Stomach (tissue), 19 donors: ENCODE measurements at places on chromosomes 2 and 18.
A peak's percentile ranks its signal among the peaks of the same experiment; 100 is the strongest.

DNA sequence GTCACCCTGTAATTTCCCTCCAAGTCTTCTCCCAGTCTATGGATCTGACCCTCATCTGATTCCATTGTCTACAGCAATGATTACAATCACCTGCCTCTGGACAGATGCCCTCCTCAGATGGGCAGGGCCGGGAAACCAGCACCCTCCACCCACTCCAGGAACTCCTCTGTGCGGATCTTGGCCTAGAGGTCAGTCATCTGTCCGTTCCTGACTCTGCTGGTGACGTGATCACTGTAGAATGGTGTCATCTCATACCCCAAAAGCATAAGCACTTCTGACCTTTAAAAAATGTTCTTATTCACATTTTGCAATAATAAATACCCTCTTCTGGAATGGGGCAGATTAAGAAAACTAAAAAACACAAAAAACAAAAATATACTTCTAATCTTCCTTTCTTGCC is 29.5 kb upstream of the BZW1 start:
- DNase-seq, result no peak

- no peak for DNase-seq
Observed at GRCh38 chr2:105989070-105989469, 205.0 kb downstream of the UXS1 start.

DNA sequence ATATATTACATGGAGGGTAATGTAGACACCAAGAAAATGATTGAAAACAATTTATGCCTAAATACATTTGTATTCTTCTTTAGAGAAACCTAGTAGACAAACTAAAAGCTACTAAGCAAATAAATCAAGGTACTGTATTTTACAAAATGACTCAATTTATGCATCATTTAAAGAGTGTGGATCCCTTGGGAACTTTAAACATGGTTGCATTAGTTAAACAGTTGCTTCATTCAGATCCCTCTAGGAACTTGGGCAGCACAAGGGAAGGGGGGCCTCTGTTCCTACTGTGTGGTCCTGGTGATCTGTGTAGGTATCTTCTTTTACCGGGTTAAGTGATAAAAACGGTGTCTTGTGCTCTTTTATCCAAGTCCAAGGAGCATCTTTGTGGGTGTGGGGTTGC is 31.5 kb upstream of the ATP8B1 start:
- DNase-seq, result no peak

DNA sequence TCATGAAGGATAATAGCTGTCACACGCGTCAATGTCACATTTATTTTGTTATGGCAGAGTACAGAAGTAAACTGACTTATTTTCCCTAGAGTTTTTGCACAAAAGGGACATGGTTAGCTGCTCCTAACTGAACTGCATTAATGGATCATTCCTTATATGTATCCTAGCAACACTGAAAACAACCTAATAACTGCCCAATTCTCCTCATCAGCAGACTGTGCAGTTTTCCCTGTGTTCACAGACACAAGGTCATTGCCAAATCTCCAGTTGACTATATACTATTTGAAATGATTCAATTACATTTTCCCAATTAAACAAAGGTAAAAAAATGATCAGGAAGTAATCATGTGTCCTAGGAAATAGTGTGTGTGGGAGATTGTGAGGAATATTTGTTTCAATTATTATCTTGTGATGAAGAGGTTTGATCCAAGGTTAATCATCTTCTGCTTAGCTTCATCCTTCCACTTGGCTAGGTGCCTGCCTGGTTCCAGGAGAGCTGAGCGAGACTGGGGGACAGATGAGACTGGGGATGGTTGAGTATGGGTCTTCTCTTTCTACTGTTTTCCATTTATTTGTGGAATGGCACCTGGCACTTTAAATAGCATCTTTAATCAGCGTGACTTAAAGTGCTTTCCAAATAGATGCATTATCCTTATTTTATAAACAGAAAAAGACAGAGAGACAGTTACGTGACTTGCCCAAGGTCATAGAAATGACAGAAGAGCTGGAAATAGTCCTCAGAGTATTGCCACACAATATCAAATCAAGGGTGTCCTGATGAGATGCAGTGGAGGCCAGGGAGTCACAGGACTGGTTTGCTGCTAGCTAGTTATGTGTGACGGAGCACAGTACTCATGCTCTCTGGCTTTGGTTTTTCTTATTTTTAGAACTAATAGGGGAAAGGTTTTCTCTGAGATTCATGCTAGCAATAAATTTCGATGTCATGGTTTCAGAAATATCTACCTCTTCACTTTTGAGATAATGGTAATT is 335.6 kb downstream of the PIK3C3 start:
- DNase-seq, result no peak

- no peak for DNase-seq
Observed at GRCh38 chr2:238905224-238905623, 57.3 kb downstream of the TWIST2 start.

DNA sequence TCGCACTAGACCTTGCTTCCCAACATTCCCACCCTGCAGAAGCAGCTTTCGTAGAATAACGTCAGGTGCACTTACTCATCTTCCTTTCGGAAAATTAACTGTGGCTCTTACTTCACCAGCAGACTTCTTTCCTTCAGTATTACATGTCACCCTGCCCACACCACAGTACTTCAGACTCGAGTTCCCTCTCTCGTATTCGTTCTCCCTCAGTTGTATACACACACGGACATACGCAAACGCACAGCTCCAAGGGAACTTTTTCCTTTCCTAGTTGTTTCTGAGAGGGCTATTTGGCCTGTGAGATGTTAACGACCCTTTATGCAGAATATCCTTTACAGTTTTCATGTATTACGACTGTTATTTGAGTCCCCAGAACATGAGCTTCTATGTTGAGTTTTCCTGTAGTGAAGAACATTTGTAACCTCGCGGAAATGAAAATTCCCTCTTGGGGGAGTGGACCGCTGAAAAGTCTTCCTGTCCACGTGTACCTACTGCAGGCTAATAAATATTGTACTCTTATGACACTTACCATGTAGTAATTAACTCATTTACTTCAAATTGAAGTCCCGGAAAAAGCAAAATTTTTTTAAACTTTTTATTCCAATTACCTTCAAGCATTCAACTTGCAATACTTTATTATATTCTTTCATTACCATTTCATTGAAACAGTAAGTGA is 908 bp downstream of the ERLEC1 start:
- peak; percentile 35 for DNase-seq

GRCh38 chr18:28995319-28995718 is 818.4 kb upstream of the CDH2 start:
- no peak for DNase-seq

- no peak for DNase-seq
Observed at GRCh38 chr2:15661295-15661569, 69.6 kb downstream of the DDX1 start.
